Activated naive CD4-positive, alpha-beta T cell treated with anti-CD3 and anti-CD28 coated beads, Interleukin-2, amount 10 ng/mL, durations not matched to agents 7 days and 5 days (primary cell): ENCODE measurements at places on chromosomes 7 and 10.

DNA sequence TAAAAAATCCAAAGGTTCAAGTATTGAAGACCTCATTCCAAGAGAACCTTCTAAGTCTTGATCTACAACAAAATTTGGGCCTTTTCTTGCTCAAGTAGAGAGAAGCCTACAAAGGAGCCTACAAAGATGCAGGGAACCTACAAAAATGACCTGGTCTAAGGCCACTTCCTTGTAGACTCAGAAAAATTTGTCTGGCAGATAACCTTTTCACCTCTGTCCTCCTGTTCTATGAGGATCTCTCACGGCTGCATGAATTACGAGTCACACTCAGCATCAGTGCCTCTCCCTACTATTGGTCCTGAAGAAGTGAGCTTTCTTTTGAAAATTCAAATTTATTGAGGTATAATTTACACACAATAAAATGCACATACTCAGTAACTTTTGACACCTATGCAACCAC, 29.3 kb downstream of the CCNJ start:
- DNase-seq = no peak

- peak; percentile 57 for DNase-seq
Observed at GRCh38 chr7:88546808-88547207, 212.7 kb upstream of the ZNF804B start.

DNA sequence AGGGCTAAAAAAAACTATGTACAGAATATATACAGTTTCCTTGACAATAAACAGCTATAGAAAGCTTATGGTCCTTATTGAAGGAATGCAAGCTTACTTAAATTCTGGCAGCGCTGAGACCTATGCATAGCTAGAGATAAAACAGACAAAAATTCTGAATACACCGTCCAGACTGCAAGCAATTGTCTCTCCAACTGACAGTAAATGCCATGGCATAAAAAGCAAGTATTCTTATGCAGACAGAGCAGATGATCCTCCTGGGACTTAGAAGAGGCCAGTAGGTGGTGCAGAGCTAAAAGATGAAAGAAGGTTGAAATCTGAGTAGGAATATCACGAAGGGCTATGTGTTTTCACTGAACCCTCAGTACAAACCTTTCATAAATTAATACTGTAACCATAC, 157.0 kb upstream of the CACNA2D1 start:
- no peak for DNase-seq

GRCh38 chr7:149879766-149880637, 6.2 kb downstream of the ATP6V0E2 start:
- DNase-seq = no peak

DNA sequence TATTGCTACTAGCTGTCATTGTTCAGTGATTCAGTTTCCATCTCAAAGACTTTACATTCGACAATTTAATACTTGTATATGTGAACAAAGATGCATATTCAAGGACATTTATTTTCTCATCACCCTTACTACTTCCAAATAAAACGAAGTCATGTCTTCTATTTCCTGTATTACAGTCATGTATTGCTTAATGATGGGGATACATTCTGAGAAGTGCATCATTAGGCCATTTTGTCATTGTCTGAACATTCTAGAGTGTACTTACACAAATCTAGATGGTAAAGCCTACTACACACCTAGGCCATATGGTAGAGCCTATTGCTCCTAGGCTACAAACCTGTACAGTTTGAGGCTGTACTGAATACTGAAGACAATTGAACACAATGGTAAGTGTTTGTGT, 6.5 kb downstream of the C10orf95 start:
- no peak for DNase-seq

DNA sequence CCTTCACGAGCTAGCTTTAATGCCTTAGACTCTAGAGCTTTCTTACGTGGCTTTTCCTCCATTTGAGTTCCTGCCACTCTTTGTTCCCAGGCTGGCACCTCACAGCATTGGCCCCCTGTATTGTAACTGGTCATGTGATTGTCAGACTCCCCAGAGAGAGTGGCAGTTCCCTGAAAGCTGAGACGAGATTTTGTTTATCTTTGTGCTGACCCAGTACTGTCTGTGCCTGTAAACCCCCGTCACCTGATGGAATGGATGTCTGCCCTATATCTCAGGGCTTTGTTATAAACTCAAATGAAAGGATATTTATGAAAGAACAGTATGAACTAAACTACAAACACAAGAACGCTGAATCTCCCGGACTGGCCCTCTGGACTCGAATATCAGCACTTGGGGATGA, 13.0 kb downstream of the NOBOX start:
- DNase-seq = no peak

DNA sequence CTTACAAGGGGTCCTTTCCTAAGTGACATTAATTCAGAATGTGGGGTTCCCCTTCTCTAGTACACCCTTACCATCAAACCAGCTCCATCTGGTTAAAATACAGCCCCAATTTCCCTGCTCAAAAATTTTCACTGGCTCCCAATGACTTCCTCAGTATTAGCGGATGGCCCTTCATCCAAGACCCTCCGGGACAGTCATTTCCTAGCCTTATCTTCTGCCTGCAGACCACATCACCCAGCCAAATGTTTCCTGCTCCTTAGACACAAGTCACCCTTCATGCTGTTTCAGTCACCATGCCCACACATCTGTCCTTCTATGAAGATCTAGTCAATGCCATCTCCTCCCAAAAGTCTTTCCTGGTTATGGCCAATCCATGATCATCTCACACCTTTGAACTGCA, 45.2 kb downstream of the PARD3 start:
- DNase-seq = no peak

- no peak for DNase-seq
Observed at GRCh38 chr10:126097558-126098225, 201.3 kb downstream of the FANK1 start.

- no peak for DNase-seq
Observed at GRCh38 chr10:28429045-28429444, 103.9 kb upstream of the WAC start.

DNA sequence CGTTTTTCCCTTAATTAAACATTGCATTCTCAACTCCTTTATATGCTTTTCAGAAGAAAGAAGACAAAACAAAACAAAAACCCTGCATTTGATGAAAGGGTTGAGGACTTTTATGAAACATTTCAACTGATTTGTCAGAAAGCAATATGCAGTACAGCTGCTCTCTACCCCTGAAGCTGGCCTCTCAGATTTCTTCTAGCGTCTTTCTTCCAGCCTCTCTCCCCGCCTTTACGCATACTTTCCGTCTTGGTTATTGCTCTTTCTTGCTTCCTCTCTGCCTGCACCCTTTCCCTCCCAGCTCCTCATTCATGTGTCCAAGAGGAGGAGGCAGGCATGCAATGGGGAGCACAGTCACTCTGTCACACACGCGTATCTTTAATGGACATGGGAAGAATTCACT, 91.0 kb upstream of the COL1A2 start:
- no peak for DNase-seq
